ENCODE measurements at places on chromosomes 5 and 9. TPM values are rescaled to one million over a fixed set of nuclear protein-coding genes. Genes with fewer than 3 reads are reported as not detected.
A peak's percentile ranks its signal among the peaks of the same experiment; 100 is the strongest.

DNA sequence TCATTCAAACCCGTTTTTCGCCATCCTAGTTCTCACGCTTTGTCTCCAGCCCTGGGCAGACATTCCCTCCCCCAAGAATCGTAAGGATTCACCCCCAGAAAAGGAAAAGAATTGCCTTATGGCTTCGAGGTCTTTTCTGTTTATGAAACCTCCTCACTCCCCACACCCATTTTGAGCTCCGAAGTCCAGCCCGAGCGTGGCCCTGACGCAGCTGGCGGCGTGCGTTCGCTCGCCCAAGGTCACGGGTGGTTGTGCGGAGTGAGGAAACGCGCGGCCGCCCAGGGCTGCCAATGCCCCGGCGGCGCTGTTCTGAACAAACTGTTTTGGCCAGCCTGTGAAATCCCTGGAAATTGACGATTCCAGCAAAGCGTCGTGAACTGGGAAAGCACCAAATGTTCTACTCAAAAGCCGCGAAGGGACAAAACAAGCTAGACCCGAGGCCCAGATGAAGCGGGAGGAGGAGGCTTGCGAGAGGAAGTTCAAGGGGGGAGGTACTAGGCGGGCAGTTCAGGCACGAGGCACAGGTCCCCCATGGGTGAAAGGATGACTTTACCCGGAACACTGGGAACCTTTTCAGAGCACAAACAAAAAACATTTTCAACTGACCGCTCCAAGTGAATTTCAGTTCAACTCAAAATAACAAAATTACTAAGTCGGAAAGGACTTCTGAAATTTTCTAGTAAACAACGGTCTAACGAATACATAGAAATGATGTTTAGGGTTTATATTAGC is 683 bp upstream of the ZFAND5 start:
- DNase-seq: no peak

DNA sequence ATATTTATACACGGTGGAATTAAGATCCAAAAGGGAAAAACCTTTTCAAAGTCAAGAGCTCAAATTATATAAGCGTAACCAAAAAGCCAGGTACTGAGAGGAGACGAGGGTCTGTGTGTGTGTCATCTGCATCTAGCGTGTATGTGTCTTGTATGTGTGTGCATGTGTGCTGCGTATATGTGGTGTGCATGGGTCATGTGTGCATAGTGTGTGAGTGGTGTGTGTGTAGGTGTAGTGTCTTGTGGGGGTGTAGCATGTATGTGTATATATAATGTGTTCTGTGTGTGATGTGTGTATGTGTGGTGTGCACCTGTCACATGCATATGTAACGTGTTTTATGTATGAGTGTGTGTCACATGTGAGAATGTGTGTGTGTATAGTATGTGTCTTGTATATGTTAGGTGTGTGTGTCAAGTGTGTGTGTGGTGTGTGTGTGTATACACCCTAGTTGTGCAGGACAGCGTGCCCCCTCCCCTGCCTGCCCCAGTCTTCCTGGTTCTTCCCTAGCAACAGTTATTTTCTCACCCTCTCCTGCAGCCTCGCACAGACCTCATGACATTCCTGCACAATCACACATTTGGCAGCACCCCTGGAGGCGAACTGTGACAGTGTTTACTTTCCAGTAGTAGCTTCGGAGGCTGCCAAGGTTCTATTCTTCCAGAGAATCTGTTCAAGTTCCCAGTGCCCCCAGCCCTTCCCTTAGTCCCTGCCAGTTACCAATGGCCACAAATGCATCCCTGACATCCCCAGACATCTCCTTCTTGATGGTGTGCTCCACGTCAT is 27.1 kb upstream of the TNIP1 start:
- no peak for DNase-seq

DNA sequence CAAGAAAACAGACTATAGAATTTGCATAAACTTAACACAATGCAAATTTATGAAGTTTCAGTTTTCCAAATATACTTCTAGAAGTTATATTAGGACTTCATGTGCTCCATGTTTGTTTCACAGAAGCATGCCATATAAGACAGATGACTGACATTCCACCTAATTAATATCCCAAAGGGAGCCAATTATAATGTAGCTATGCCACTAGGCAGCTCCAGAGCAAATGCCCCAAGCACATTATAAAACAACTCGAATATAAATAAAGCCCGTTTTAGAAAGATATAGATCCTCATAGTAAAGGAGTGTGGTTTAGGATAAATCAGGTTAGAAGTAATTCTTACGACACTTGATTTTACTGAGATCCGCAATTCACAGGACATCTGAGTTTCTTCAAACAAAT is 8.9 kb downstream of the DROSHA start:
- no peak for DNase-seq

- DNase-seq: no peak
Measured at GRCh38 chr5:146781157-146781556, 97.4 kb downstream of the PPP2R2B start.

- DNase-seq: peak; percentile 63
Measured at GRCh38 chr9:133715866-133716563, 22.1 kb downstream of the SARDH start.

DNA sequence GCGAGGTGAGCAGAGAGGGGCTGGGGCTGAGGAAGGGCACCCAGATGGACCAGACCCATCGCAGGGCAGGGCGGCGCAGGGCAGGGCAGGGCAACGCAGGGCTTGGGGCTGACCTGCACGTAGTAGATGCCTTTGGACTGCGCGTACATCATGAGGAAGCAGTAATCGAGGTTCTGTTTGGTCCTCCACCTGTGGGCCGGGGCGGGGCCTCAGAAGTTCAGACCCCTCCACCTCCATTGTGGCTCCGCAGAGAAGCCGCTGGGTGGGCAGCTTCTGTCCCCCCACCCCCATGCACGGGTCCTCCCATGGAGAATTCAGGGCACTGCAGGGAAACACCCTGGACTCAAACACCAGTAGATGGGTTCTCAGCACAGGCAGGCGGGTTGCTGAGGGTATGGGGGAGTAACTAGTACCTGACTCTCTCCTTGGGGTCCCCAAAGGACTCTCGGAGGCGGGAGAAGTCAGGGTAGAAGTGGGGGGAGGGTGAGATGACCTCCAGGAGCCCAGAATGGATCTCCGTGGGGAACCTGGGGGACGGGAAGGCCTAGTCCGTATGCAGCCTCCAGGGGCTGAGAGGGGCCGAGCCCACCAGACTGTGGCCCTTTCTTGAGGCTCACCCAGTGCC is 6.4 kb downstream of the LTC4S start:
- no peak for DNase-seq

DNA sequence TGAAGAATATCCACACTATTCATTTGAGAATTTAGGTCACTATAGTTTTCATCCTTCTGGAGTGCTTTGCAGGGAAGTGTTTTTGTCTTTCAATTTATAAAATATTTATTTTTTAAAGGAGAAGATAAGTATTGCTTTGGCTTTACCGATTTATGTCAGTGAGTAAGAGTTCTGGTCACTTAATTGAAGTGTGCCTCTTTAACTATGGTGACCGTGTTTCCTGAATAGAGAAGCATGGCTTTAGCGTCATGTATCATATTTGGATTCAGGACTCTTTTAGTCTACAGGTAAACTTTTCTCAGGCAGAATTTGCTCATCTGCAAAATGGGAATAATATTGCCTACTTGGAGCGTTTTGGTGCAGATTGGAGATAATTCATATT is 902 bp downstream of the BDP1 start:
- DNase-seq: no peak

- DNase-seq: no peak
Measured at GRCh38 chr5:131514316-131515283, 120.4 kb downstream of the RAPGEF6 start.

GRCh38 chr5:159571501-159572244 is 241.4 kb upstream of the IL12B start:
- no peak for DNase-seq

- no peak for DNase-seq
Measured at GRCh38 chr9:35792024-35792813, 828 bp downstream of the NPR2 start.

DNA sequence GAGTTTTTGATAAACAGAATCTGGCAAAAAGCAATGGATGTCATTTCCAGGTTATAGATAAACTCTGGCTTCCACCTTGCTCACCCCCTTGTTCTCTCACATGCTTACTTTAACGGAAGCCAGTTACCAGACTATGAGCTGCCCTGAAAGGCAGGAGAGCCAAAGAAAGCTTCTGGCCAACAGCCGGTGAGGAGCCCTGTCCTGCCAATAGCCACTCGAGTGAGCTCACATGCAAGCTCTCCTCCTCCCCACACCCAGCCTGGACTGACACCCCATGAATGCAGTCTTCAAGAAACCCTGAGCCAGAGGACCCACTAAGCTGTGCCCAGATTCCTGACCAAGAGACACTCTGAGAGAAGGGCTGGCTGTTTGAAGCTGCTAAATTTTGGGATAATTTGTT is 14.4 kb upstream of the SMIM15 start:
- DNase-seq: no peak

- DNase-seq: no peak
Measured at GRCh38 chr9:31671011-31671410, 713.4 kb upstream of the ACO1 start.

DNA sequence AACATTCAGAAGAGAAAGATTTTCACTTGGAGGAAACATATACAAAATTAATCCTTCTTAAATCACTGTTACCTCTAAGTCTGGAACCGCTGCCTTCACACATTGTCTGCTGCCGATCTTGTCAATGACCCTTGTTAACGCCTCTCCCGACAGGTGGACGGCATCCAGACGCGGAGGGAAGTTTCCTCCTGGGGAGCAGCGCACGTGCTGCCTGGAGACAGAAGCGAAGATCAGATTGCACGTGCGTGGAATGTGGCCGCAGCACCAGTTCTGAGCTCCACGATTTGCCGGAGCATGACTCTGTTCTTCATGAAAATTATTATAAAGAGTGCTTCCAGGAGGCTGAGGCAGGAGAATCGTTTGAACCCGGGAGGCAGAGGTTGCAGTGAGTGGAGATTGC is 183.6 kb upstream of the IRX4 start:
- DNase-seq: no peak

GRCh38 chr5:16809395-16810207 is 126.5 kb downstream of the MYO10 start:
- no peak for DNase-seq

STK10 gene
- 311 TPM for total RNA-seq

RBM22 gene
- 74.2 TPM for total RNA-seq

RNF183 gene
- not detected for total RNA-seq

All from naive thymus-derived CD4-positive, alpha-beta T cell (primary cell).